DMS53 (cell line): ENCODE measurements at places on chromosomes 11 and 22.

DNA sequence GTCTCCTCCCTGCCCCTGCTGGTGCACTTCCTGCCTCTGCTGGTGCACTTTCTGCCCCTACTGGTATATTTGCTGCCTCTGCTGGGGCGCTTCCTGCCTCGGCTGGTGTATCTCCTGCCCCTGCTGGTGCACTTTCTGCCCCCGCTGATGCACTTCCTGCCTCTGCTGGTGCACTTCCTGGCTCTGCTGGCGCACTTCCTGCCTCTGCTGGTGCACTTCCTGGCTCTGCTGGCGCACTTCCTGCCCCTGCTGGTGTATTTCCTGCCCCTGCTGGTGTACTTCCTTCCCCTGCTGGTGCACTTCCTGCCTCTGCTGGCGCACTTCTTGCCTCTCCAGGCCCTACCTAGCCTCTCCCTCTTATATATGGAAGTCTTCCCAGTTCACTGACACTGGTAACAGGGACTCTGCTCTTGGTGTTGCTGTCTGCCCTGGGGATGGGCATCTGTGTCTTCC lies 10.1 kb downstream of the MTFP1 start:
- no peak for DNase-seq

DNA sequence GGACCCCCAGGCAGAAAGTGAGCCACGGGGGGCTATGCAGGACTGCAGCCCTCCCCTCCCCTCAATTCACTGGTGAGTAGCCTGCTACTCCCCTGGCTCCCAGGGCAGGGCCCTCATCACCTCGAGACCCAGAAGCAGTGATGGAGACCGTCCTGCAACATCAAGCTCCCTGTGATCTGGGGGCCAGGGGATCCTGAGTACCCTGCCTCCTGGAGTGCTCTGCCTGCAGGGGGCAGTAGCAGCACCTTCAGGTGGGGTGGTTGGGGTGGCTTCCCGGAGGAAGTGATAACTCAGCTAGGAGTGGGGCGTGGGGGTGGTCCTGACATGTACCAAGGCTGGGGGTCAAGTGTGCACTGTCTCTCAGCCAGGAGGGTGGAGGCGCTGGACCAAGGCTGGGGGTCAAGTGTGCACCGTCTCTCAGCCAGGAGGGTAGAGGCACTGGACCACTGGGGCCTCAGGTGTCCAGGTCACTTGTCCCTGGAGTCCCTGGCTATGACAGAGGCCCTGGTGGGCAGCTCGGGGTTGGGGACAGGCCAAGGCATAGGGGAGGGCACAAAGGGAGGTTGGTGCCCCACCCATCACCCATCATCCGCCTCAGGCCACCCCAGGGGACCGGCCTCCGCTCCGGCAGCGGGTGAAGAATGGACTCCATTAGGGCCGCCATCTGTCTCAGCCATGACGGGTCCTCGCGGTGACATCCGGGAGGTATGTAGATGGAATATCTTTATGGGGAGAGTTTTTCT lies 9.4 kb downstream of the RTN4R start:
- DNase-seq: peak; percentile 1

GRCh38 chr22:47602732-47603131 lies 840.3 kb downstream of the TBC1D22A start:
- no peak for DNase-seq

- DNase-seq: no peak
These were observed 57.5 kb downstream of the RTL6 start for GRCh38 chr22:44440224-44441160.

GRCh38 chr22:44085743-44086270 lies 61.7 kb downstream of the PARVB start:
- DNase-seq: peak; percentile 85

- DNase-seq: peak; percentile 76
These were observed 112.0 kb upstream of the ARHGAP42 start for GRCh38 chr11:100574894-100575769.

- no peak for DNase-seq
These were observed 6.2 kb downstream of the PICALM start for GRCh38 chr11:86062719-86063118.

GRCh38 chr22:23522623-23523251 lies 57.4 kb downstream of the IGLL1 start:
- DNase-seq: peak; percentile 66

- peak; percentile 57 for DNase-seq
These were observed 84.0 kb upstream of the RCN1 start for GRCh38 chr11:32006799-32007388.

GRCh38 chr11:44404301-44404700 lies 94.4 kb upstream of the ALX4 start:
- DNase-seq: no peak

DNA sequence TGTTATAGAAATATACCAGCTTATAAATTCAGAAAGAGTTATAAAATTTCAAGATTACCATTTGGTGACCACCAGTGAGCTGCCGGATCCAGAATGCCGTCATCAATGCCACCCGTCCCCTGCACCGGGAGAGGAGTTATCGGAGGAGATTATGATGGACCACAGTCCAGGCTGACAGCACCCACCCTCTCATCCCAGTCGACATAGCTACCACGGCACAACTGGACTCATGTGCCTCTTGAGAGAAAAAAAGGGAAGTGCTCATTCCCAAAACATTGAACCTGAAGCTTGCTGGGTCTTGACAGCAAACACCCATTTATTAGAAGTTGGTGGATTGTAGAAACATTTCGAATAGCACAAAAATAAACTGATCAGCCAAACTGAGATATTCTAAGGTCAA lies 1331.5 kb downstream of the TBC1D22A start:
- no peak for DNase-seq

DNA sequence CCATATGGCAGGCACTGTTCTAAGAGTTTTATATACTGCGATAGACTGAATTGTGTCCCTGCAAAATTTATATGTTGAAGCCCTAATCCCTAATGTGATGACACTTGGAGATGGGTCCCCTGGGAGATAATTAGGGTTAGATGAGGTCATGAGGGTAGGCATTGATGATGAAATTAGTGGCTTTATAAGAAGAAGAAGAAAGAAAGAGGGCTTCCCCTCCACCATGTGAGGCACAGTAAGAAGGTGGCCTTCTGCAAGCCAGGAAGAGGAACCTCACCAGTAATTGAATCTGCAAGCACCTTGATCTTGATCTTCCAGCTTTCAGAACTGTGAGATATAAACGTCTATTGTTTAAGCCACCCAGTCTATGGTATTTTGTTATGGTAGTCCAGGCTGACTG lies 46.6 kb upstream of the TENM4 start:
- DNase-seq: no peak

DNA sequence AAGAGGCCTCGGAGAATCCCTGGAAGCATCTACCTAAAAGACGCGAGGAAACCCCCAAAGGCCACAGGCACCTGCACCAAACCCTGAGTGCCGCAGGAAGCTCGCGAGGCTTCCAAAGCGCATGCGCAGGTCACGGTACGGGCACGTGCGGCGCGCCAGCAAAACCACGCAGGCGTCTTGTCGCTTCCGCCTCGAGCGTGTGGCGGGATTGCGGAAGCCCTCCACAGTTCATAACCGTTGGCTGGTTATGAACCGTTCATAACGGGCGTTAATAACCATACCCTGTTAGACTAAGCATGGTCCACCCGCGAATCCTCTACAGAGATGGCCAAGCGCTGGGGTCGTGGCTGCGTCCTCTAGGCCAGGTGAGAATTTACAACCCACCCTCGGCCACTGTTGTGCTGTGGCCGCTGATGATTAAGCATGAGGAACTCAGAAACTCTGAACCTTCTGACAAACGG lies 46.4 kb downstream of the MORC2 start:
- DNase-seq: peak; percentile 86

DNA sequence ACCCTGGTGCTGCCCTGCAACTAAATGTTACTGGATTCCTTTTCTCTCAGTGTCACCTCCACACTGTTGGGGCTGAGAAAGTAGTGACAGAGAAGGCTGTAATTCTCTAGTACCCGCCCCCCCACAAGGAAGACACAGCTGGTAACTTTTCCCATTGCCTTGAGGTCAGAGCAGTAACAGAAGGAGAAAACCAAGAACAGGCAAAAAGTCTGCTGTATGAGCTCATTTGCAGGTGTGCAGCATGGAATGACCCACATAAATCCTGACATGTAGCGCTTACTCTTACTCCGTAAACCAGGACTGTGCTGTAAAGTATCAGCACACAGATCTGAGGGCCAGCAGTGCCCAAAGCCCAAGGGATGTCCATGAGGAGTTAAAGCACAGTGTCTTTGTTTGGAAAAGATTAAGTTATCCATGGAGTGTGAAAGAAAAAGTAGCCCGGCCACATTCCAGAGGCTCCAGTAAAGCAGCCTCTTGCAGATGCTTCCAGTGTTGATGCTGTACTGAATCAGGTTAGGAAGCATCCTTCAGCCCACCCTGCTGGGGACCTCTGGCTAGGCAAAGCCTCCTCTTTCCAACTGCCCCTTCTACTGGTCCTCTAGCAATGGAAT lies 120.7 kb downstream of the PLEKHA7 start:
- DNase-seq: peak; percentile 66

DNA sequence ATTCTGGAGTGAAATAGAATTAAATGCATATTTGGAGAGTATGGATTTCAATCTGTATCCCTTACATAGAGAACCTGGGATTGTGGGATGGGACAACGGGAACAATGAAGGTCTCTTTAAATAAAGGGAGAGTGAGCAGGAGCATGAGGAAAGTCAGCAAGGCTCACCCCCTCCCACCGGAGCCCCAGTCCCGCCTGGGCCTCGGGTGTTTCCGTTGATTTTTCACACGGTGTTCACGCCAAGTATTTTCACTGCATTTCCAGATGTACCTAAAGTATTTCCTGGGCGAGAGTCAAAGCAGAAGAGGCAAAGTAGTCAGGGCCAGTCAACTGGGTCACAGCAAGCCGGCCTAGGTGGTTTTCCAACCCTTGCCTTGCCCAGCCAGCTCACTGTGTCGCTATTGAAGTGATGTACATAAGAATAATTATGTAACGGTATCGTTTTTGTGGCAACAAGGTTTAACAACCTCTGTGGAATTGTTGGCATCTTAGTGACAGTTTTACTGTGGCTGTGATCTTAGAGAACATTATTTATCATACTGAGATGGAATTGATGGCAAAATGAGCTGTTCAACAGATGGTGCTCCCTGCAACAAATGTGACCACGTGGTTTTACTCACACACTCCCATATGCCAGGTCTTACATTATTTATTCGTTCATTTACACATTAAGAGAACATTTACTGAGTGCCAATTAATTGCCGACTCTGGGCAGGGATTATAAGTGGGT lies 177.3 kb downstream of the ADAMTS15 start:
- no peak for DNase-seq

GRCh38 chr11:87299041-87299481 lies 261.3 kb downstream of the TMEM135 start:
- DNase-seq: peak; percentile 46

- no peak for DNase-seq
These were observed 33.1 kb downstream of the NARS2 start for GRCh38 chr11:78541537-78541936.

DNA sequence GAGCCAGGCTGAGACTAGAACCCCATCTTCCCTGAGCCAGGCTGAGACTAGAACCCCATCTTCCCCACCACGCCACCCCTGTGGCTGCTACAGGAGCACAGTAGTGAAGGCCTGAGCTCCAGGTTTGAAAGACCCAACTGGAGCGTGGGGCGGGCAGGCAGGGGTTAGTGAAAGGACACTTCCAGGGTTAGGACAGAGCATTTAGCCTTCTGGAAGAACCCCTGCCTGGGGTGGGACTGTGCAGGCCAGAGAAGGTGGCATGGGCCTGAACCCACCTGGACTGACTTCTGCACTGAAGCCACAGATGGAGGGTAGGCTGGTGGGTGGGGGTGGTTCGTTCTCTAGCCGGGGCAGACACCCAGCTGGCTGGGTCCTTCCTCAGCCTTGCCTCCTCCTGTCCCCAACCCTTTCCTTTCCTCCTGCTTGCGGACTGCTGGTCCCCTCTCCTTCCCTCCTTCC lies 24.1 kb downstream of the SUN2 start:
- no peak for DNase-seq

GRCh38 chr11:48043111-48043990 lies 63.0 kb downstream of the PTPRJ start:
- DNase-seq: no peak

- DNase-seq: no peak
These were observed 759.0 kb upstream of the CCDC90B start for GRCh38 chr11:84045146-84045545.

DNA sequence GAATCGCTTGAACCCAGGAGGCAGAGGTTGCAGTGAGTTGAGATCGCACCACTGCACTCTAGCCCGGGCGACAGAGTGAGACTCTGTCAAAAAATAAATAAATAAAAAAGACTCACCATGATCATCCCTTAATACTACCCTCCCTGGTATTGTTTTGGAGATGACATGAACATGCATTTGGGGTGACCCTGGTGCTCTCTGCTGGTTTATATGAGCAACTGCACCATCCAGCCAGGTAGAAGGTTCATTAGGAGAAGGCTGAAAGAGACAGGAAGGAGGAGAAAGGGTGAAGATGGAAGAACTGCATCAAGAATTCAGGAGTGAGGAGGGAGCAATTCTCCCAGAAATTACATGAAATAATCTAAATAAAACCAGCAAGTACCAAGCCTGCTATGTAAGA lies 37.8 kb downstream of the SLC5A1 start:
- DNase-seq: peak; percentile 65

- no peak for DNase-seq
These were observed 31.3 kb downstream of the GNB1L start for GRCh38 chr22:19823191-19823901.

GRCh38 chr11:27031754-27032153 lies 8.9 kb upstream of the BBOX1 start:
- no peak for DNase-seq

DNA sequence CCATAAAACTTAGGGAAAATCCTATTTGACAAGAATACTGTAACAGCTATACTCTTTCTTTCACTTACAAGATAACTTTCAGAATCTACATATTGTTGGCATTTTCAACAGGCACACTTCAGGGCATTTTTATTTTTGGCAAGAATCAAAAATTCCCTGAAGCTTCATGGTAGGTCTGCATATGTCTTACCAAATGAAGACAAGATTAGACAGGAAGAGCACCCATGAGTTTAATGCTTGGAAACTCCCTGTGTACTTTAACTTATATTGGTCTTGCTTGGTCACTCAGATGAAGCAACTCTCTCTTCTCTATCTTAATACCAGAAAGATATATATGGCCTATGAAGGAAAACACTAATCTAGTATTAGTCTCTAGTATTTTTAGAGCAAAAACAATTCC lies 137.7 kb downstream of the ATG16L2 start:
- DNase-seq: no peak

DNA sequence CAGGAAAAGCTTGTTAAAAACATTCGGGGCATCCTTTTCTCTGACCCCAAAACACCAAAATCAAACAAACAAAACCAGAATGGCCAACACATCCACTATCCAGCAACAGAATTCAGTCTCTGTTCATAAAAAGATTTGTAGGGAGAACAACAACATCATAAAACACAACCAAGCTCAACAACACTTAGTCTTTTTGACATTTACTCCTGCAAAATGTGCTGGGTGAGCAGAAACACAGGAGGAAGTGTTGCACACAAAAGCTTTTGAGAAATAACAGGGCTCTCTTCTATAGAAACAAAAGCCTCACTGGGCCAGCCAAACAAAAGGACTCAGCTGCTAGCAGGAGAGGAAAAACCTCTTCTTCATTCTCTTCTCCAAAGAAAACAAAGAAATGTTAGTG lies 736.0 kb upstream of the CCDC90B start:
- peak; percentile 24 for DNase-seq

- peak; percentile 73 for DNase-seq
These were observed 9.4 kb downstream of the IGSF9B start for GRCh38 chr11:133947321-133947756.

- DNase-seq: peak; percentile 45
These were observed 29.6 kb downstream of the CAT start for GRCh38 chr11:34468209-34468841.
